Fibroblast of skin of scalp (primary cell): ENCODE measurements at places on chromosomes 7 and 10.
A peak's percentile ranks its signal among the peaks of the same experiment; 100 is the strongest.

- no peak for DNase-seq
These were observed 82.2 kb upstream of the GNA12 start for GRCh38 chr7:2926120-2926895.

GRCh38 chr7:77288676-77289320 lies 89.2 kb upstream of the FGL2 start:
- no peak for DNase-seq

- no peak for DNase-seq
These were observed 23.3 kb upstream of the PARD3 start for GRCh38 chr10:34838366-34838900.

- DNase-seq, result no peak
These were observed 23.5 kb downstream of the IMPDH1 start for GRCh38 chr7:128385988-128386925.

DNA sequence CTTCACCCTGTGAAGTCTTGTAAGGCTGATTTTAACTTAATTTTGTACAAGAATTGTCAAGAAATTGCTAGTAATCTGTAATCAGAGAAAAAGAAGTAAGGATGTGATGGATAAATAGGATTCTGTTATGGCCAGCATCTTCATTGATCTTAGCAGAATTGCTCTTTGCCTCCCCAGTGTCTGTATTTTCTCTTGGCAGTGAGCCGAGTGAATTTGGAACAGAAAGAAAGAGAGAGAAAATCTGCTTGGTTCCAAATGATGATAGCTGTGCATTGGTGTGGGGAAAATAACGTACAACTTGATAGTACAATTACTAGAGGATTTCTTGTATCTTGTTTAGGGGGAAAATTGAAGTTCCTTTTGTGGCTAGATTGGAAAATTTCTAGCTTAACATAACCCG lies 34.6 kb downstream of the VTI1A start:
- DNase-seq, result no peak

DNA sequence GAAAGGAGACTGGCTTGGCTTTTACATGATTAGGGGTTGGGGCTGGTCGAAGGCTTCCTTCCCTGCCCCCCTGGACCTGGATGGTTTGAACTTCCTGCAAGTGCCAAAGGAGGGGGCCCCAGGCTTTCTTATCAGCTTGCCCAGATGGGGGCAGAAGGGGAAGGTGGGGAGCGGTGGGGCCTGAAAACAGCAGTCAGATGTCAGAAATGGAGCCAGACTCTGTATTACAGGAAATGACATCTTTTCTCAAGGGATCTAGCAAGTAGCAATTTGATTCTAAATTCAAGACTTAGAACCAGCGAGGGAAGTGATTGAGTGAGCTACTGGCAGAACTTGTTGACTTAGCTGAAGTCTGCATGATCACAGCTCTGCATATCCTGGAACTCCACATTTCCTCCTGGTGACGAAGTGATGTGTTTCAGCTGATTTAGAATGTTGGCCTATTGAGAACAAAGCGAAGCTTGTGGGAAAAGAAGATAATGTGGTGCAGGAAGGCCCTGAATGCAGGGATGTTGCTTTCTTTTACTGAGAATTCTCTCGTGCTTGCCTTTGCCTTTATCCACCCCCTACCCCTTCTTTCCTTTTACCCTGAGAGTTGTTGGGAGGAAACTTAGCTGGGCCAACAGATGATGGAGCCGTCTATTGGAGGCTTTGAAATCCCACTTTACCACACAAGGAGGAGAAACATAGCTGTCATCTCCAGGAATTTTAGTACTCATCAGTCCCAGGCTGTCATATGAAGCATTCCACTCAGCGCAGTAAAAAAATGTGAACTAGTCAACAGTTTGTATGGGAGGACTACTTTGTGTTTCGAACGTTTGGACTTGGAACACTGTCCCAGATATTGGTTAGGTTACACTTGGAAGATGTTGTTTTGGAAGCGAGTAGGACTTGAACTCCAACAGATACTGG lies 43.2 kb downstream of the CCNY start:
- DNase-seq, result peak; percentile 80

DNA sequence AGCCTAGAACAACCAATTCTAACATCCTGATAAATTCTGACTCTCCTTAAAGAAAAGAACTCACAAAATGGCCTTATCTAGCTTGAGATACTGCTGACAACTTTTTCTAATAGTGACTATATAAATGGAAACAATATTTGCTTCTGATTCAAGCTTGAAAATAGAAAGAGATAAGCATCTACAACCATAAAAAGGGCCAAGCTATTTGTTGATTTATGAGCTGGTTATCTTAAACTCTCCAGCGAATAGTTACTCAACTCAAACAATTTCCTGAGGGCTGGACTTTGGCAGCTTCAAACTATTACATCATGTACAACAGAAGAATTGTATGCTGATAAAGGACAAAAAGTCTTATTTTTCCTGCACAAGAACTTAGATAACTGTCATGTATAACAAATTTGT lies 4.6 kb downstream of the USP54 start:
- peak; percentile 60 for DNase-seq

DNA sequence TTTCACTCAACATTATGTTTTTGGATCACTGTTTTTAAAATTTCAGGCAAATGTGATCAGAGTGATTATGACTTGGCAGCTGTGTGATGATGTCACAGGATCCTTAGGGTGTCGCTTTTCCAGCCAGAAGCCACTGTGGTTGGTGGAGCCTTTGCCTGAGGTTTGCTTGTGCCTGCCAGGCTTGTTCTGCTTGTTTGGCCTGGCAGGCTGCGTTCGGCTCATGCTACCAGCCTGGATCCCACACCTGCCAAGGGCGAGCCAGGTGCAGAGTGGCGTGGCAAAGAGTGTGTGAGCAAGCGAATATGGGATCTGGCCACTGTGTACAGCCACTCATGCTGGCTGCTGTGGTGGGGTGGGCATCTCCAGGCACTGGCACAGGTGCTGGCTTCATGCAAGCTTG lies 55.7 kb downstream of the ADK start:
- no peak for DNase-seq

- peak; percentile 35 for DNase-seq
These were observed 34.2 kb downstream of the PARD3 start for GRCh38 chr10:34780818-34781380.

DNA sequence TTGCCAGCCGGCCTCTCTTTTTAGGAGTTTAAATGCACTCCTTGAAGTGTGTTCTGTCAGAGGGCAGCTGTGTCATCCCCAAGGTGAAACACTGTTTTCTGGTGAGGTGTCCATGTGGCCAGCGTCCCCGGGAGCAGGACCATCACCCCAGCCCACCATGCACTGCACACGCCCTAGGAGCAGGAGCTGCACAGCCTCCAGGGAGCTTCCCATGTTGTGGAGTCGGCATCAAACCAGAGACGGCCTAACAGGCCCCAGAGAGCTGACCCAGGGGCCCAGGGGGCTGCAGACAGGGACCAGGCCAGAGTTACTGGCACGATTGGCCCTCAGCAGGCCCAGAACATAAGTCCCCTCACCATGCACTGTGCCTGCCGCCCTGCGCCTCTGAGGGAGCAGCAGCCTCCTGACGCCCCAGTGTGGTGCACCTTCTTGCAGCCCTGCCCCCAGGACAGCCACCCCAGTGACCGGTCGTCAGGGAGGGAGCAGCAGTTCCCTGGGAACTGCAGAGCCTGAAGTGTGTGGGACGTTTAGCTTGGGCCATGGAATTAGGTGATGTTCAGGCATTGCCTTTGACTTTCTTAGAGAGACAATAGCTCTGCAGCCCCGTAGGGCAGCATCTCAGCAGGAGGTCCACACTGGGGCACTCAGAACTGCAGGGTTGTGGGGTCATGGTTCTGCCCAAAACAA lies 97.9 kb downstream of the NKX6-2 start:
- DNase-seq, result no peak

GRCh38 chr10:121974535-121975294 lies at the start of gene NSMCE4A:
Gene NSMCE4A, minus strand, starts transcription at chr10:121975217. Its CDS starts 52 bp downstream, at chr10:121975165.
- peak; percentile 74 for DNase-seq

- no peak for DNase-seq
These were observed 14.5 kb downstream of the PDGFA start for GRCh38 chr7:505171-505570.

DNA sequence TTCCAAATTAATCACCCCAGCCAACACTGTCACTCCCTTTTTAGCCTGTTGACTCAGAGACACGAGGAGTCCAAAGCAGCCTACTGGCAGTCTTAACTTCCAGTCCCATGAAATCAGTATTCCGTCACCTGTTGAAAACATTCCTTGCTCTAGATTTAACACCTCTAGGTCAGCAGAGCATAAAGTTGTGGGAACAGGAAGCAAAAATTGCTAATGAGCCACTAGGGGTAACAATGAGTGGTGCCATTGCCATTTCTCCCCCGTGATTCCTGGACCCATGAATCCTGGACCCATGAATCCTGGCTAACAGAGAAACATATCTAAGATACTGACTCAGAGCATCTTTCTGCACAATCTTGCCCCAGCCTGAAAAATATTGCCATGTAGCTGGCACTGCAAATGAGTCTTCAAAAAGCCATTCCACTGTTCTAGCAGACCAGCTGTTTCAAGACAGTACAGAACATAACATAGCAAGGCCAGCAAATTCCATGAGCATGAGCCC lies 252.7 kb upstream of the PTER start:
- peak; percentile 1 for DNase-seq

DNA sequence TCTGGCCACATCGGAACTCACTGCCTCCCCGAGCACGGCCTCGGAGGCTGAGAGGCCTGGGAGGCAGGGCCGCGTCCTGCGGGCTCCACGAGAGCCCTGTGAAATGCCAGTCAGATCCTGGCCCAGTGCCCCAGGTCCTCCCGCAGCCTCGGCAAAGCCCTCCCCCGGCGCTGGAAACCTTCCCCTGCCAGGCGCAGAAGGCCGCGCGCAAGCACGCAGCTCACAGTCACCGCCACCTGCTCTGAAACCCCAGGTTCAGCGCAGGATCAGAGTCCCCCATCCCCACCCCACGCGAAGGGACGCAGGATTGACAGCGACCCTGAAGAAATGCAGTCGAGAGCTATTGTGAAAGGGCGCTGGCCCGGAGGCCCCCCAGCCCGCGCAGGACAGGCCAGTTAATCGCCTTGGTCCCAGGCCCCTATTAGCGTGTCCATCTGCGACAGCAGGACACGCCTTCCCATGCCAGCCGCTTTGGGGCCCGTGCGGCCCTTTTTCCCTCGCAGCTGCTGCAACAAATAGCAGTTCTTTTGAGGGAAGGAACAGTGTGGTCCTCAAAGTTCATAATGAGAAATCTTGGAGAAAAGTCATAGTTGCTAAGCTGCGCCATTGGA lies 13.5 kb upstream of the EGFR start:
- DNase-seq, result no peak
